ENCODE measurements at places on chromosomes 6 and 20.

GRCh38 chr6:168284187-168284586 is 35.4 kb downstream of the DACT2 start:
- no peak for DNase-seq

- DNase-seq, result no peak
Measured at GRCh38 chr6:84123186-84123585, 89.6 kb downstream of the MRAP2 start.

- DNase-seq, result no peak
Measured at GRCh38 chr20:43558412-43559146, at the start of gene SGK2. Gene SGK2, plus strand, starts transcription at chr20:43559027. Its CDS starts 7,469 bp downstream, at chr20:43566496.

- DNase-seq, result no peak
Measured at GRCh38 chr6:3409699-3410384, 47.0 kb downstream of the SLC22A23 start.

- DNase-seq, result no peak
Measured at GRCh38 chr6:135043846-135044245, 10.8 kb downstream of the HBS1L start.

- peak; percentile 49 for DNase-seq
Measured at GRCh38 chr20:6140947-6141346, 18.1 kb upstream of the FERMT1 start.

DNA sequence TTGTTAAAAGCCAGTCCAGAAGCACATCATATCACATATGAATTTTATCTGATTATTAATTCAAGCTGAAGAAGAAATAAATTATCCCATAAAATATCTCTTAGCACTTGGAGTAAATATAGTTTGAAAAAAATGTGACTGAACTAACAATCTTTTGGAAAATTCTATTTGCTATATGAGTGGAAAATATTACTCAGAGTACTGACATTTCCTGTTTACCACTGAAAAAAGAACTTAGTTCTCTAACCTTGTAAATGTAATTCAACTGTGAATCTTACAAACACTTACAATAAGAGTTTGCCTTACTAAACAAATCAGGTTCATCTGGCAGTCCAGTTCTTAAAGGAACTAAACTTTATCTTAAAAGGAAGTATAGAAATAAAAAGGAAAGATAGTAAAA is 44.2 kb downstream of the MOXD1 start:
- no peak for DNase-seq

- no peak for DNase-seq
Measured at GRCh38 chr20:62314339-62314638, 11.5 kb downstream of the ADRM1 start.

DNA sequence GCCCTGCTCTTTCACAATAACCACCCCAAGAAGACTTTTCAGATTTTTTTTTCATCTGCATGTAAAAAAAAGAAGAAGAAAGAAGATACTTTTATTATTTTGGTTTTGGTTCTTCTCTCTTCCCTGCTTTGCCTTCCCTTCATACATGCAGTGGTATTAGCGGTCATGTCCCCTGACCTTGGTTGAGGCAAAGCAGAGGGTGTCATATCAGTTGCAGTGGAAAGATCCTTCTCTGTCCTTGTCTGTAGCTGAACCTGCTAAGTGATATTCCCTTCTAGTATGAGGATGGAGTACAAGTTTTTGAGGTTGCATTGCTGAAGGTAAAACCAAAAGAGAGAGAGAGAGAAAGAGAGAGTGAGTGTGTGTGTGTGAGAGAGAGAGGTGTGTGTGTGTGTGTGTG is 345.7 kb downstream of the UTRN start:
- no peak for DNase-seq

GRCh38 chr6:20777801-20778200 is 243.5 kb downstream of the CDKAL1 start:
- DNase-seq, result no peak

- no peak for DNase-seq
Measured at GRCh38 chr6:13814938-13815575, 700 bp upstream of the MCUR1 start.

DNA sequence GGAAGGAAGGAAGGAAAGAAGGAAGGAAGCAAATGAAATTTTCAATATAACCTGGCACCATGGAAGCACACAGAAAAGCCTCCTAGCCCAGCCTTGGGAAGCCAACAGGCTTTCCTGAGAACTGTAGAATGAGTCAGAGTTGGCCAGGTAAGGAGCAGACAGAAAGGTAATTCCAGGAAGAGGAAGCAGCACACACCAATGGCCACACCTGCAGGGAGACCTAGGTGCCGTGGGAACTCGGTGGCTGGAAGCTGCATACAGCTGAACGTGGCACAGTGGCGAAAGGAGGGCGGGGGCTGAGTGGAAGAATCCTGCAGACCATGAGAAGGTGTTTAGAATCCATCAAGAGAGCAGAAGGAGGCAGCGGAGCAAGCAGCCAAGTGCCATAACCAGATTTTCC is 224.8 kb upstream of the RREB1 start:
- no peak for DNase-seq

DNA sequence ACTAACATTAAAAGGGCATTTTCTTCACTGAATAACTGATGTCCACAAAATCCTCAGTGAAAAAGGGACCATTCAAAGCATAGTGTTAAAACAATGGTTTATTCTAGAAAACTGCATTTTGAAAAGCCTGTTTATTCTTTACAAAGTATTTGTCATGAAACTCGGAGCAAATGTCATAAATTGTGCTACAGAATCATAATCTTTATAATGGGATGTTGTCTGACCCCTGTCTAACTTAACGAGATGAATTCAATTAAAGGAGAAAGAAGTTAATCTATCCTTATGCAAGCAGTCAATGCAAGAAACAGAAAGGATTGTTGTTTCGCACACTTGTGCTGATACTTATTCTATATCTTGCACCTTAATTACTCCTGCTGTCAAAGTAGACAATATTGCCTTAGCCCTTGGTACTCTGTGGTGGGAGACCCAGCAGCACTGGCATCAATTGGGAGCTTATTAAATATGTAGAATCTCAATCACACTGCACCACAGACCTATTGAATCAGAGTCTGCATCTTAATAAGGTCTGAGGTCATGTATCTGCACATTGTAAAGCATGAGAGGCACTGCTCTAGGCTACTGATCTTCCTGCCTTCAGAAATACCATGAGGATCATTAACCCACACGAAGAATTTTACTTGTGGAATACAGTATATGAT is 708.3 kb downstream of the HDGFL1 start:
- DNase-seq, result no peak

GRCh38 chr6:169848946-169849345 is 97.5 kb downstream of the ERMARD start:
- DNase-seq, result no peak

DNA sequence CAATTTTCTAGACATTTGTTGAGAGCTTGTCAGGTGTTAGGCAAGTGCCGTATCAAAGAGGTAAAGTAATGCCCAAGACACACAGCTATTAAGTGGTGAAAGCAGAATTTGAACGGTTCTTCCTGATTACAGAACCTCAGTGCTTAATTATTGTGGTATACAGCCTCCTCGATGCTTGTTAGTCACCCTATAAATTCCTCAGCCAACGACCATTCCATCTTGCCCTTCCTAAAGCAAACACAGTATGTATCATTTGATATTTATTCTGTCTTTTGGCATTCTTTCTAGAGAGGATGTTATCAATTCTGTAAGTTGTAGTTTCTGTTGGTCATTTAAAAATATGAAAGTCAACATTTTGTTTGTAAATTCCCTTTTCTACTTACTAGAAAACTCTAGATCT is 297.8 kb upstream of the BMP2 start:
- no peak for DNase-seq

DNA sequence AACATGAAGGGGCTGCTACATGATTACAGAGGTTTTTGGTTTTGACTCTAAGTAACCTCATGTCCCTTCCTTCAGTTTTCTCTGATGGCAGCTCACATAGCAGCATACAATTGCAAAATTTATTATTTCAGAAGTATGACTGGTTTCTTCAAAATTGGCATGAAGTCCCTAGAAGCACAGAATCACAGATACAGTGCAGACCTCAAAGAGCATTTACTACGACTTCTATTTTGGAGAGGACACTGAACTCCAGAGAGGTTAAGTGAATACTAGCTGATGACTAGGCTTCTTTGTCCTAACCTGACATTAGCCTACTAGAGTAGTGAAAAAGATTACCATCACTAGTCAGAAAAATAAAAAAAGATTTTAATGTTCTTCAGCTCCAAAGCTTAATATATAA is 664.3 kb downstream of the RFPL4B start:
- DNase-seq, result no peak

DNA sequence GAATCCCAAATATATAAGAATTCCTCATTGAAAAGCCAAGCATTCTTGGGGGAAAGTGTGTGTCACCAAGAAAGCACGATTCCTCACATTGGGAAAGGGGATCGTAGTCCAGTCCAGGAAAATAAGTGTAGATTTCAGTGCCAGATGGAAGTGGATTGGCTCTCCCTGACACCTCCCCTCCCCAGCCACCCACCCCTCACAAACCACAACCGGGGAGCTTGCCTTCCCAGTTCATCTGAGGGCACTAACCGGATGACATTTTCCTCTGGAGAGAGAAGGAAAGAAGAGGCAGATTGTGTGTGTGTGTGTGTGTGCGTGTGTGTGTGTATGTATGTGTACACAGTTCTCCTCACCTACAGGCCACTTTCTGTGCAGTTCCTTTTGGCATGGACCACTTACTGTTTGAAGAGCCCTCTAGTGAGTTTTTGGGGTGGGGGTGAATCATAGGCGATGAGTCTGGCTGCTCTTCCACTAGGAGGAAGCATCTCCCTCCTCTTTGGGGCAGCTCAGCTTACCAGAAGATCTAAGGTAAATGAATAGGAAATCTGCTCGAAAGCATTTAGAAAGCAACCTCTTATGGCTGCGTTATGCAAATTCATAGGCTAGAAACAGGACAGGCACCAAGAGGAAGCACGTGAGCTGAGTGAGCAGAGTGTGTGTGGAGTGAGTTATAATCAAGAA is 20.8 kb downstream of the DAAM2 start:
- no peak for DNase-seq

DNA sequence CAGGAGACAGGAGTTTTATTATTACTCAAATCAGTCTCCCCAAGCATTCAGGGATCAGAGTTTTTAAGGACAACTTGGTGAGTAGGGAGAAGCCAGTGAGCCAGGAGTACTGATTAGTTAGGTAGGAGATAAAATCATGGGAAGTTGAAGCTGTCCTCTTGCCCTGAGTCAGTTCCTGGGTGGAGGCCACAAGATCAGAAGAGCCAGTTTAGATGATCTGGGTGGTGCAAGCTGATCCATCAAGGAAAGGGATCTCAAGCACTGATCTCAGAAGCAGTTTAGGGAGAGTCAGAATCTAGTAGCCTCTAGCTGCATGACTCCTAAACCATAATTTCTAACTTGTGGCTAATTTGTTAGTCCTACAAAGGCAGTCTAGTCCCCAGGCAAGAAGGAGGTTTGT is 706.5 kb upstream of the MAP3K7 start:
- DNase-seq, result no peak

DNA sequence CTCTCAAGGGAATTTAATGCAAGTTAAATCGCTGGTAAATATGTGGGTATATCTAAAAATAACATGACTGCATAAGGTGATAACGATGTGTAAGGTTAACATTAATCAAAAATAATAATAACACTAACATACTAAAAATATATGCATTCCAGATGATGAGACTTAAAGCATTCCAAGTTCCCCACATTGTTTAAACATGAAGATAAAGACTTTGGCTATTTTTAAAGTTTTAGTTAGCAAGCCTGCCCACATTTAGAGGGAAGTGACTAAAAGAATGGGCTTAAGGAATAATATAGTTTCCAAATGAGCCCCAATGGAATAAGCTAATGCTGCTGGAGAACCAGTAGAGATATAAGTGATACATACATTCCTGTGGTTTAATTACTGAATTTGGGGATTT is 941.3 kb downstream of the TBC1D32 start:
- no peak for DNase-seq

GRCh38 chr6:150624191-150624590 is 24.5 kb downstream of the PLEKHG1 start:
- no peak for DNase-seq

DNA sequence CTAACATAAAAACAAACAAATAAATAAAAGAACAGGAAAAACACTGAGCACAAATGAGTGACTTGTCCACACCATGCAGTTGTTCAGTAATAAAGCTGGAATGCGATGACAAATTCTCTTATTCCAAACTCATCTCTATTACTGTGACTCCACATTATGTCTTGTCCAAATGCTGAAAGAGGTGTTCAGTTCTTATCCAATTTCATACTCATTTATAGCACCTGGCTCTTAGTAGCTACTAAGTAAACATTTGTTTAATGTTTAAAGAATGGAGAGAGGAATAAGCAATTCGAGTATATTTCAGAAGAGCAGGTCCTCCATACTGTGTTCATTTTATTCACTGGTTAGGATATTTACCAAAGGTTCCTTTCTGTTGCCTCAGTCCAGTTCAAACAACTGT is 439.0 kb upstream of the JAG1 start:
- no peak for DNase-seq

DNA sequence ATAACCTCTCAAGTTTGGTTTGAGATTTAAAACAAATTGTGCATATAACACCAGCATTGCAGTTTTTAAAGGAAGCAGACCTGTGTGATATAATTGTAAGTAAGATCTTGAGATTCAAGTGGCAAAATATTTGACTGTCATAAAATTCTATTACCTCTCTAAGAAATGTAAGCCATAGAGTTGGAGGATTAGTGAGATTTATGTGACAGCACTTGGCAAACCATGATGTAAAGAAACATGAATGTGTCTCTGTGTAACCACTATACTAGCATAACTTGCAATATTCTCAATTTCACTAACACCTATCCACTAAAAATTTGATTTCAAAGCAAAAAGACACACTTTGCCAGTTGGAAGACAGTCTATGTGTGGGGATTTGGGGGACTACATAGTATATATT is 190.2 kb upstream of the SSTR4 start:
- DNase-seq, result no peak

DNA sequence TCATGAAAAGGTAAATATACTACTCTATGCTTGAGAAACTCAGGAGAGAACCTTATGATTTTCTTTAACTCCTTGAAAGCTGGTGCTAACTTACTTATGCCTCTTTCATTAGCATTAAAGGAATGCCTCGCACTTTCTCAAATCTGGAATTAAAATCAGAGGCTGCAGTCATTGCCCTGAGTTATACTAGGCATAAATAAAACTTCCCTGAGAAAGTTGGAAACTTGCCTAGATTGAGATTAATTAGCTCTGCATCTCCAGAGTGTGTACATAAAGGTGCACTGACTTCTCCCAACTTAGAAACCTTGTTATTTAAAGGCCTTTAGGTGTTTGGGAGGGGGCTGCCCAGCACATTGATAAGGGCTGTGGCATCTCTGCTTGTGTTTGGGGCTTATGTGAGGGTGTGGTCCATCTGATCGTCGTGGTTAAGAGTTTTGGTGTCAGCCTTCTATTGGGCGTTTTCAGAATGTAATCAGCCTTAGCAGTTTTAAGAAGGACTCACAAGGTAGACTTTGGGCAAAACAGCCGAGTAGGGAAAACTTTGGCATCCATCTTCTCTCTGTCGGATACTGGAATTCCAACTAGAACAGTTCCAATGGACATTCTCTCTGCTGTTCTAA is 32.1 kb upstream of the CCN6 start:
- DNase-seq, result no peak
